Fibroblast of skin of left biceps (primary cell): ENCODE measurements at places on chromosomes 4 and X.

- no peak for DNase-seq
Observed at GRCh38 chr4:3294401-3295241, 1.8 kb downstream of the RGS12 start.

DNA sequence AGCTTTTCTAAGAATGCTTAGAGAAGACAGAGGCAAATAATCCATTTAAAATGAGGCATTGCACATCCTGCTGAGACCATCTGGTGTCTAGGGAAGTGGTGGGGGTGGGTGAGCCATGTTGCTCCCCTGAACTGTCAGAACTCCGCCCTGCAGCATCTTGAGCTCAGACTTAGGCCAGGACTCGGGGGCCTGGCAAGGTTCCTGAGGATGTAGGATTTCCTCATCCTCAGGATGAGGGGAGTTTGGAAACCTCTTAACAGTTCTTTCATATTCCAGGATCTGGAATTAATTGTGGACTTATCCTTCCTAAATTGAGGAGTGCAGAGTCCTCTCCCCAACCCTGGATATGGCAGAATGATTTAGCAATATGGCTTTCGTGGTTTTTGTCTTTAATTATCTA, 6.6 kb downstream of the TLL1 start:
- DNase-seq, result peak; percentile 74

- DNase-seq, result no peak
Observed at GRCh38 chrX:11664211-11665167, 1.2 kb downstream of the ARHGAP6 start.

- DNase-seq, result no peak
Observed at GRCh38 chrX:88560673-88561330, 186.2 kb upstream of the CPXCR1 start.

- no peak for DNase-seq
Observed at GRCh38 chrX:120749141-120749846, 119.4 kb upstream of the C1GALT1C1 start.

DNA sequence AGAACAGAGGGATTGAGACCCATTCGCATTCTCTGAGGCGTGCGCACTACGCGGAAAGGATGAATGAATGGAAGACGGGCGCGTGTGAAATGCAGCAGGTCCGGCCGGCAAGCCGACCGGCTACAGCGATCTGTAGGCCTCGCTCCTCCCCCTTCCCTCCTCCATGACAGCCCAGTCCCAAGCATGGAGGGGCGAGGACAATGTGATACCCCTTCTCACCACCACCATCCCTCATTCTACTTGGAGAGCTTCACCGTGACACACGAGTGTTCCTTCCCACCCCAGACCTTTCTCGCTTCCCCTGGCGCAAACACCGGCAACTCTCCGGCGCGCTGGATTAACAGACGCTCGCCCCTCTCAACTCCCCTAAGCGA, 815 bp downstream of the EIF4E start:
- DNase-seq, result peak; percentile 15

- no peak for DNase-seq
Observed at GRCh38 chr4:113884655-113885054, 94.8 kb downstream of the ARSJ start.

DNA sequence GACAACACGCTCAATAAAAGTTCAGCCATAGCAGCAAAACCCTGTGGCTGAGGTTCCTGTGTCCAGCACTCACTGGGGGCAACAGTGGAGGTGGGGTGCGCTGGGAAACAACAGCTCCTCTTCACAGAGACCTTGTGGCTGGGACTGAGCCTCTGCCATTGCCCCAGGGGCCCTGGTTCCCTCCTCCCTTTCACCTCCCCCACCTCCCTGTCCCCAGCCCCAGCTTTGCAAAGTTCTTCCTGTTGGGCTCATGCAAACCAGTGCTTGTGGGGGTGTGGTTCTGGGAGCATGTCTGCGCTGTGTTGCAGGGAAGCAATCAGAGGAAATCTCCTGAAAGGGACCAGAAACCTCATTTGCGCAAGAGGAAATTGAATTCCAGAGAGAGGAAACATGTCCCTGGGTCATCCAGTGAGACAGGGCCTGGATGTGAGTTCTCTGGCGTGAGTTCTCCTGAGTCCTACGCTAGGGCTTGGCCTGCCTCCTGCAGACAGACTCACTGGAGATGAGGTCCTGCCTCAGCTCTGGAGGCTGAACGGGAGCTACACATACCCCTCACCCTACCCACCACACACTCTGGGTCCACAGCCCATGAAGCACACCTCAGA, 7.4 kb downstream of the FATE1 start:
- no peak for DNase-seq

GRCh38 chr4:142420311-142421095, 425.6 kb downstream of the INPP4B start:
- no peak for DNase-seq
